CD4-positive, CD25-positive, alpha-beta regulatory T cell (primary cell): ENCODE measurements at places on chromosomes 3 and 15.

- DNase-seq = no peak
Observed at GRCh38 chr3:51937014-51937413, 4.7 kb downstream of the RRP9 start.

DNA sequence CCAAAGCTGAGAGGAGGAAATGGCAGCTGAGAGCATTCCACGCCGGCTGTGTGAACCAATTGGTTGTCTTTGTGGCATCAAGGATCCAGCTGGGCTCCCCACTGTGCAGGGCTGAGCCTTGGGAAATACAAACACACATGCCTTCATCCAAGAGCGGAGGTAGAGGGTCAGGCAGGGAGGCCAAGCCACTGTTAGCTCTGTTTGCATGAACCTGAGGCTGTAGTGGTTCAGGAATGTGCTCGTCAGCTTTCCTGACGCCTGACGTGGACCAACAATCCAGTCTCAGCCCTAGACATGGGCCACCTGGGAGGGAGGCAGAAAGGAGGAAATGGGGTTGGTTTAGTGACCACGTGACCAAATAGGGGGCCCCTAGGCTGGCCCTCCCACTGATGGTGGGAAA is 276.9 kb downstream of the TLE3 start:
- no peak for DNase-seq

GRCh38 chr3:41431386-41431785 is 232.1 kb downstream of the CTNNB1 start:
- no peak for DNase-seq

DNA sequence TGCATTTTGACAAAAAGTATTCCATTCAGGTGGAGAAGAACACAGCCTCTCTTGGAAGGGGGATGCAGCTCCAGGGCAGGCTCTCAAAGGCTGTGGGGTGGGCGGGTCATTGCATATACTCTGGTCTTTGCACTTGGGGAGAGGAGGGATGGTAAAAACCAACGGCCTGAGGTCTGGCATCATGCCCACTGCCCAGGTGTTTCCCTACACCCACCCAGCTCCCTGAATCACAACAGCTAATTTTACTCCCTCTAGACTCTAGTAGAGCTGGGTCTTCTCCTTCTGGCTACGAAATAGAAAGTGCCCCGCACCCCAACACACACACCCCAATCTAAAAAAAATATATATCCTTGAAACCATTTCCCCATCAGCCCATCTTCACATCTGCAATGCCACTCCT is 1.0 kb downstream of the MYLK start:
- no peak for DNase-seq

GRCh38 chr15:93382200-93382820 is 293.3 kb upstream of the RGMA start:
- DNase-seq = no peak
